SK-MEL-5 (cell line): ENCODE measurements at places on chromosomes 1 and 21.

GRCh38 chr1:3894626-3895278 is 5.3 kb downstream of the C1orf174 start:
- no peak for DNase-seq

GRCh38 chr21:42929969-42930368 is 4.5 kb upstream of the ERVH48-1 start:
- no peak for DNase-seq

GRCh38 chr1:199132006-199132405 is 493.2 kb downstream of the PTPRC start:
- DNase-seq = no peak

DNA sequence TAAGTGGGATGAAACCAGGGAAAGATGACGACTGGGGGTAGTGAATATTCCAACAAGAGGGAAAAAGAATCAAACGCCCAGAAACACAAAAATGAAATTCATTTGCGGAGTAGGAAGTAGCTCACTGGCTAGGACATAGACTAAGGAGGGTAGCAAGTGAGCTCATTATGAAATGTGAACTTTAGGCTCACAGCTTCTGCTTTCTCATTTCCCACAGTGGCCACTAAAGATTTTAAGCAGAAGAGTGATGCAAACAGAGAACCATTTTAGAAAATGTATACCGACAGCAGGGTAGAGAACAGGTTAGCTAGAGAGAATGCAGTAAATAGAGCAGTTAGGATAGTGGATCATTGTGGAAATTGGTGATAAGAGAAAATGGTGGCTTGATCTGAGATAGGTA is 3.5 kb downstream of the CD48 start:
- DNase-seq = no peak

DNA sequence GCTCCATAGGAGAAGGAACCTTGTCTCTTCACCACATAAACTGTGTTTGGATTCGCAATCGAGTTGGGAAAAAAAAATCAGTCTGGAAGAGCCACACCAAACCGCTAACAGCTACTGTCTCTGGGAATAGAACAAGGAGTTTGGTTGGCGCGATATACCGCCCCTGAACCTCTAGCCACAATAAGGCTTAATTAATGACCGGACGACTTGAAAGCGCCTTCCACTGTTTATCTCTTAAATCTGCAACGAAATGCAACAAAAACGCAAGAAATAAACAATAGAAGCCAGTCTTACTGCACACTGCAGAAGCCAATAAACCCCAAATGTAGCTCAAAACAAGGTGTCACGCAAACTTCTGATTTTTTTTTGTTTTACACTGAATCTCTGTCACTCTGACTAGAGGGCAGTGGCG is 10.9 kb downstream of the BTBD19 start:
- DNase-seq = no peak

GRCh38 chr1:14915356-14916054 is 238.0 kb upstream of the TMEM51 start:
- peak; percentile 64 for DNase-seq

DNA sequence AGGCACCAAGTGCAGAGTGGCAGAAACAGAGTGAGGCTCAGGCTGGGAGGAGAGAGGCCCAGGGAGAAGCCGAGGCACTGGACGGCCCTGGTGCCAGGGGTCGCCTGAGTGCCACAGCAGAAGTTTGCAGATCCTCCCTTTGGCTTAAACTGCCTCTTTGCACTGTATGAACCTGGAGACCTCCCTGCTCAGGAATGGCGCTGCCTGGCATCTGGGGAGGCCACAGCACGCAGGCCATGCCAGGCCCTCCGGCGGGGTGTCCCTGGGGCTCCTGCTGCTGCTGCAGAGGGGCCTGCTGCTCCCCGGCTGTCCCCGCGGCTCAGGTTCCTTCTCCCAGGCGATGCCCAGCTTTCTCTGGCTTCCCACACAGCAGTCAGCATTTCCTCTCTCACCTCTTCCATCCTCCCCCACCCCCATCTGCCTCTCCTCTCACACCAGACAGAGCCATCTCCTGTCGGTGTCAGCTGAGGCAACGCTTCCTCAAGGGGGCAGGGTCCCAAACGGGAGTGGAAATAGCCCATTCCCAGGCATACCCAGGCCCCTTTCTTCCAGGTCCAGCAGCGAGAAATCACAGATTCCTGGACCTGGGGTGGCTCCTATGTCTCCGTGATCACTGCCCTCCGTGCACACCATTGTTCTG is 35.2 kb downstream of the SYT6 start:
- no peak for DNase-seq

- peak; percentile 3 for DNase-seq
Measured at GRCh38 chr1:168585191-168585590, 8.8 kb downstream of the XCL1 start.

DNA sequence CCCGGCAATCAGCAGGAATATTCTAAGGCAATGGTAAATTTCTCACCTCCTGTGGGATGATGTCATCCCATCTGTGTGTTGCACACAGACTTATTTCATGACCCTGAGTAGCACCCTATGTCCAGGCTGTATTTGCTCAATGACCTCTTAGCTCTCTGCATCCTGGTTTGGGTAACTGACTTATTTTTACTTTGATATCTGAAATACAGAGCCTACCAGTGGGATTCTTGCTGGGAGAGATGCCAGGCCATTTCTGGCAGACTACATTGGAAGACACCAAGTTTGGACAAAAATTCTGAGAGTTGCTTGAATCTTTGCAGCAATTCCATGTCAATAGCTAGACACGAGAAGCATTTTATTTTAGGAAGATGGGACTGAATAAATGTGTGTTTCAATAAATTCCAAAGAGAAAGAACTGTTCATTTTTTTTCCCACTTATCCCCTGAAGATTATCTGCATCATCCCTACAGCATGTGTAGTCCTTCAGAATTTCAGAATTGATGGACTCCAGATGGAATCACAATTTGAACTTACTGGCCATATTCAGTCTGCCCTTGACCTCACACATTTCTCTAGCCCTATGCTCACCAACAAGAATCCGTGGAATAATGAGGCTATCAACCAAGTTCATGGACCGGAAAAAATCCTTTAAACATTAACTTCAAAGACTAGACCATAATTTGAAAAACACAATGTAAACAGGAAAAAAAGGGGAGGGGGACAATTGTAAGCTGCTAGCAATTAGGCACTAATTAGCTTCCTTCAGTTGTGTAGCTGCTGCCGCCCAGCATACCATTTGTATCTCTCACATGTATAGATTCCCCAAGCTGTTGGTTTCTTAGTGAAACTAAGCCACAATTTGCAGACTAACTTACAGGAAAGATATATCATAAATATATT is 226.5 kb downstream of the HMCN1 start:
- DNase-seq = no peak

GRCh38 chr1:76471536-76471935 is 395.7 kb upstream of the ST6GALNAC5 start:
- DNase-seq = no peak

GRCh38 chr1:98323906-98324358 is 337.6 kb upstream of the SNX7 start:
- DNase-seq = peak; percentile 59

GRCh38 chr1:66288048-66288447 is 245.9 kb upstream of the SGIP1 start:
- DNase-seq = no peak

- peak; percentile 11 for DNase-seq
Measured at GRCh38 chr1:208631092-208631491, 386.9 kb upstream of the PLXNA2 start.

GRCh38 chr1:200143347-200143746 is 115.8 kb downstream of the NR5A2 start:
- DNase-seq = no peak

- no peak for DNase-seq
Measured at GRCh38 chr1:223288826-223289225, 75.2 kb downstream of the SUSD4 start.

- DNase-seq = no peak
Measured at GRCh38 chr21:29332461-29333362, 34.0 kb downstream of the BACH1 start.

DNA sequence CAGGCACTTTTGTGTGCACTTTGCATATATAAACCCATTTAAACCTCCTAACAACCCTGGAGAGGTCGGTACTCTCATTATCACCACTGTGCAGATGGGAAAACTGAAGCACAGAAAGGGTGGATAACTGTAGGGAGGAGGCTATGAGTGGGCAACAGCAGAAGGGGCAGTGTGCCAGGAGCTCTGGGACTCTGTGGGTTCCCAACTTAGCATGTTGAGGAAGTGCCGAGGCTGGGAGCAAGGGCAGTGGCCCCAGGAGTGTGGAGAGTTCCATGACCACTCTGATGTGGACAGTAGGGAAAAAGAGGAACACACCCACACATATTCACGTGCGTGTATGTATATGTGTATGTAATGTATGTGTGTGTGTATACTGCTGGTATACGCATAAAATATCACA is 25.7 kb upstream of the KCNC4 start:
- no peak for DNase-seq

GRCh38 chr1:86988835-86989234 is 74.4 kb downstream of the HS2ST1 start:
- DNase-seq = no peak

GRCh38 chr1:165641231-165641987 is 10.4 kb downstream of the MGST3 start:
- DNase-seq = no peak

DNA sequence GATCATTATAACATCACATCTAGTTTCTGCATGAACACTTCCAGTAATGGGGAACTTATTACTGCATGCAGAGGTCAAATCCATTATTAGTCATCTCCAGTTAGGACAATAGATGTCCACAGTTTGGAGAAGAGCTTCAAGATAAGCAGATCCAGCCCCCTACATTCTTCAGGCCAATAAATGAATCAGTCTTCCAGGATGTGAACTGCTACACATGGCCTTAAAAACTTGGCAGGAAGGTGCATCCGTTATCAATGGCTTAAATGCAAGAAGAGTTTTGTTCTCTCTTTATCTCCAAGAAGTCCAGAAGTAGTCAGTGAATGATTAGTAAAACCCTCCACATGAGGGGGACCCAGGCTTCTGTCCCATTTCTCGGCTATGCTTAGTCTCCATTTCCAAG is 70.8 kb downstream of the DMRTA2 start:
- DNase-seq = no peak

DNA sequence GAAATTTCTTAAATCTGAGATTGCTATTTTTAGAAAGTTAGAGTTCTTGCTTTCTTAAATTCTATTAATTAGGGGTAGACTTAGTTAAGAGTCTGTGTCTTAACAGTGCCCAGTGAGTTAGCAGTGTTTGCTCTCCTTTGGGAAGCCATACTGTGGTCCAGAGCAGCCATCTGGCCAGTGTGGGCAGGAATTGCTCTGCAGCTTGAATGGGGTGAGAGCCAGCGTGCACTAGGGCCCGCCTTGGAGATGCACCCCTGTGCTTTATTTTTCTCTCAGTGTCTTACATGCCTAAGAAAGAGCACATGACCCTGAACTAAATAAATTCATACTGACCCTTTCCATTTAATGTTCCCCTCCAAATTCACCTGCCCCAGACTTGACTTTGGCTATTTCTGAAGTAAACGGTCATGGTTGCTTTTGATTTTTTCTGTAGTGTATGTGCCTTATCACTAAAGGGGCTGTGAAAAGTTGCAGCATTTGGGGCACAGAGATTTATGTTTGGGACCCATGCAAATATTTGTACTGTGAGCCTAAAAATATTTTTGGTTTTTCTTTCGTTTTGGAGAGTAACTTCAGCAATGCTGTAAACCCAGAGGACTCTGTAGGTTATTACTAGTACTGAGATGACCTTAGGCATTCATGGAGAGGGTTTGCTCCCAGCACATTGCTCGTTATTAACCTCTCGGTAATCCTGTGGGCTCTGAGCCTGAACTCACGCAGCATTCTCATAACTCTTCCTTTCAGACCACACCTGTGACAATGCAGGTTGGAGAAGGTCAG is 21.3 kb upstream of the KCNQ4 start:
- DNase-seq = no peak

DNA sequence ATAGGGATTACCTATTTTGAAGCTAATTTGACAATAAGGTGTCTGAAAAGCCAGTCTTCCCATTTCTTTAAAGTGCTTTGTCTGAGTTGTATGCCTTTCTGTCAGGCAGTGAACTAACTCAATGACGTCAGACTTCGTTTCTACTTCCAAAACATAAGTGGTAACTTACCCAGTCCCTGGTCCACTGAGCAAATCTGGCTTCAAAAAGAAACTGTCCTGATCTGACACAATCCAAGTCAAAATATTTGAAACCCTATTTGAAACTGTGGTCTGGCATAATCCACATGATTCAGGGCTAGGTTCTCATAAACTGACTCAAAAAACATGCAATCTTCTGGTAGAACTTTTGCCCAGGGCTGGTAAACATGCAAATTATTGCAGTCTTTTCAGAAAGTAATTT is 34.0 kb downstream of the DIRAS3 start:
- DNase-seq = no peak

GRCh38 chr1:77929806-77930205 is 41.4 kb downstream of the NEXN start:
- no peak for DNase-seq

DNA sequence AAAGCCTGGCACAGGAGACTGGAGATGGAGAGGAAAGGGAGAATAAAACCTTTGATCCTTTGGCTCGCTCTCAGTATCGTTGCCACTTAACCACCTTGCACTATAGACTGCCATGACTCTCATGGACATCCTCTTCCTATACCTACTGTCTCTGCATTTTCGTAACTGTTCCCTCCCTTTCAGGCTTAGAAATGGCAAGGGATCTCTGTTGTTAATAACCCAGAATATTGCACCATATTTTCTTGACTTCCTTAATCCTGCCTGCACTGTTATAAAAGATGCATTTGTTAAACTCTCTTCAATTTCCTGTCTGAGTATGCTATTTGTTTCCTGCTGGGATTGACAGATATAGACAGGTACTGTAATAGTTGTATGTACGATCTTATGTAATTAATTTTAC is 38.6 kb downstream of the CYYR1 start:
- DNase-seq = no peak

- no peak for DNase-seq
Measured at GRCh38 chr1:31658721-31659120, 14.0 kb upstream of the PEF1 start.

DNA sequence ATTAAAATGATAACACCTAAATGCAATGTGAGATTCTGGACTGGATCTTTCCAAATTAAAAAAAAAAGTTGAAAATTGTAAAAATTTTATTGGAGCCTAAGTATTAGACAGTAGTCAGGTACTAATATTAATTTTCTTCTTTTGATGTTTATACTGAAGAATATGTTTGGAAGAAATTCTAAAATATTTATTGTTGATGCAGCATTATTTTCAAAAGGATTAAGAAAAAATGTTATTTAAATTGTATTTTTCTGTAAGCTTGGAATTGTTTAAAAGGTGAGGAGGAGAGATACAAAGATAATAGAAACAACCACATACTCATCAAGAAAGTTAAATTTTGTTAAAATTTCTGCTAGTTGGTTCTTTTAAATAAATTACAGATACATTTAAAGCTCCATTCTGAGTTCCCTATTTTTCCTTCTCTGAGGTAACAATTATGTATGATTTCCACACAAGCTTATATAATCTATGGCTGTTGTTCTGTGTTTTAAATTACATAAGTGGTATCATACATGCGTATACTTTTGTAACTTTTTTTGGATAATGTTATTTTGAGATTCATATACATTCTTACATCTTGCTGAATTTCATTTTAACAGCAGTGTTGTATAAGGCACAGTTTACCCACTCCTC is 180.3 kb upstream of the RGS18 start:
- no peak for DNase-seq

GRCh38 chr1:156550346-156550745 is 22.0 kb downstream of the IQGAP3 start:
- DNase-seq = no peak
